ENCODE measurements at places on chromosomes 7 and 10.

DNA sequence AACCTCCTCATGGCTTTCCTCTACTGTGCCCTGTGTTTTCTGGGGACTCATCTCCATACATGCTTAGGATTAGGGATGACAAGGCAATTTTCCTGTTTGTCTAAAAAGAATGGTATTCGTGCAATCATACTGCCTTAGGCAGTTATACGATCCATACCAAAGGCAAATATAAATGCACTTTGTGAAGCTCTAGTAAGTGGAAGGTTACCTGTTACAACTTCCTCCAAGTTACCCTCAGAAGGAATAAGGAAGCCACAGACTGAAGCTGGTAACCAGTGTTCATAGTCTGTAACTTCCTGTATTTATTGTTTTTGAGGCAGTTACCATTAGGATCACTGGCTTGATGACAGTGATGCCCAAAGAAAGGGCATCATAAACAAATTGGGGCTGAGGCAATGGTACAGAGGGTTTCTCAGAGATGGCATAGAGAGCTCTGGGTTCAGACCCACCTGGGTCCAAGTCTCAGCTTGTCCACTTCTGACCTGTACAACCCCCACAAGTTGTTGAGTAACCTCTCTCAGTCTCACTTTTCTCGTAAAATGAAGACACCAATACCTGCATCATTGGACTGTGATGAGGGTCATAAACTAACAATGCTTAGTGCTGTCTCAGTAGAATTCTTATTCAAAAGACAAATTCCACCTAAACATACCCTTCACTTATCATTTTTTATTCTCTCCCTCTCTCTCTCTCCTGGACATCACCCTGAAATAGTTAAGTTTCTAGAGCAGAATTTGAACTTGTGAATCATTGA is 138.2 kb downstream of the ELMO1 start:
- DNase-seq, result no peak

GRCh38 chr10:132508581-132509443 is 28.8 kb upstream of the INPP5A start:
- peak; percentile 22 for DNase-seq

DNA sequence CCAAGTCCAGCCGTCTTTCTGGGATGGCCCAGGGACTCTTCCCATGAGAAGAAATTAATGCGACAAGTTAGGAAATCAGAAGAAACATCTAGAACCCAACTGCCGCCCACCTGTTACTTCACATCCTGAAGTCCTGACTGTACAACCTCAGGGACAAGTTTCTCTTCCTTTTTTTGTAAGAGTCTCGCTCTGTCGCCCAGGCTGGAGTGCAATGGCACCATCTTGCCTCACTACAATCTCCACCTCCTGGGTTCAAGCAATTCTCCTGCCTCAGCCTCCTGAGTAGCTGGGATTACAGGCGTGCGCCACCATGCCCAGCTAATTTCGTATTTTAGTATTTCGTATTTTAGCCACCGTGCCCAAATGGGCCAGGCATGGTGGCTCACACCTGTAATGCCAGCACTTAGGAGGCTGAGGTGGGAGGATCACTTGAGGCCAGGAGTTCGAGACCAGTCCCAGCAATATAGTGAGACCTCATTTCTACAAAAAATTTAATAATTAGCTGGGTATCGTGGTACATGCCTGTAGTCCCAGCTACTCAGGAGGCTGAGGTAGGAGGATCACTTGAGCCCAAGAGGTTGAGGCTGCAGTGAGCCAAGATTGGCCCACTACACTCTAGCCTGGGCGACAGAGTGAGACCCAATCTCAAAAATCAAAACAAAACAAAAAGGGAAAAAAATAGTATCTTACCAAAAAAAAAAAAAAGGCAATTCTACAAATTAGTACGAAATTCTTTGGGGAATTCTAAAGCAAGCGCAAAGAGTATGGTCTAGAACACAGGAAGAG is 20.8 kb downstream of the LAT2 start:
- no peak for DNase-seq

DNA sequence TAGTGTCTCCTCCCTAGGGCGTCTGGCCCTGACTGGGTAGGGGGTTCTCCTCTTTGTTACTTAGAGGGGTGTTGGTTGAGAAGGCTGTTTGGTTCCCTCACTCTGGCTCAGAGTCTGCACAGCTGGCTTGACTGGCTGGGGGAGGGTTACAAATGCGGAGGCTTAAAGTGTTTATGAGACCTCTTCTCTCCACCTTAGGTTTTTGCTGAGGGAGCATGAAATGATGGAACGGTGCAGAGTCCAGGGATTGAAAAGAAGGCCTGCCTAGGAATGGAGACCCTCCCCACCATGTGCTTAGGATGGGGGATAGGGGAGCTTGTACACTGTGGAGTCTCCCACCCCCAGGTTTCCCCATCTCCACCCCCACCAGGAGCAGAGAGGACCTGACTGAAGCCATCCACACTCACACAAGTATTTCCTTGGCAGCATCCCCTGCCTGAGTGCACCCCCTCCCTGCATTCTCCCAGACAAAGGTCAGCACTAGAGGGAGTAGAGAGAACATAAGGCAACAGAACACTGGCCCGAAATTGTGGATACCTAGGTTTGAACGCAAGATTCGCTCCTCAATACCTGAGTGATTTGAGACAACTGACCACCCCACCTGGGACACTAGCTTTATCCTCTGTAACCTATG is 1.7 kb upstream of the LDB1 start:
- no peak for DNase-seq

GRCh38 chr10:123327896-123328295 is 173.7 kb downstream of the BUB3 start:
- no peak for DNase-seq

- no peak for DNase-seq
Measured at GRCh38 chr7:41816111-41816510, 113.2 kb upstream of the INHBA start.

- no peak for DNase-seq
Measured at GRCh38 chr10:36188080-36188453, 546.0 kb upstream of the FZD8 start.

GRCh38 chr7:158102897-158103296 is 484.7 kb downstream of the PTPRN2 start:
- DNase-seq, result no peak

GRCh38 chr10:75304313-75304712 is 68.6 kb upstream of the COMTD1 start:
- DNase-seq, result no peak

GRCh38 chr7:83178796-83179195 is 16.1 kb upstream of the PCLO start:
- DNase-seq, result no peak

- DNase-seq, result no peak
Measured at GRCh38 chr7:38909870-38910269, 879 bp upstream of the VPS41 start.

DNA sequence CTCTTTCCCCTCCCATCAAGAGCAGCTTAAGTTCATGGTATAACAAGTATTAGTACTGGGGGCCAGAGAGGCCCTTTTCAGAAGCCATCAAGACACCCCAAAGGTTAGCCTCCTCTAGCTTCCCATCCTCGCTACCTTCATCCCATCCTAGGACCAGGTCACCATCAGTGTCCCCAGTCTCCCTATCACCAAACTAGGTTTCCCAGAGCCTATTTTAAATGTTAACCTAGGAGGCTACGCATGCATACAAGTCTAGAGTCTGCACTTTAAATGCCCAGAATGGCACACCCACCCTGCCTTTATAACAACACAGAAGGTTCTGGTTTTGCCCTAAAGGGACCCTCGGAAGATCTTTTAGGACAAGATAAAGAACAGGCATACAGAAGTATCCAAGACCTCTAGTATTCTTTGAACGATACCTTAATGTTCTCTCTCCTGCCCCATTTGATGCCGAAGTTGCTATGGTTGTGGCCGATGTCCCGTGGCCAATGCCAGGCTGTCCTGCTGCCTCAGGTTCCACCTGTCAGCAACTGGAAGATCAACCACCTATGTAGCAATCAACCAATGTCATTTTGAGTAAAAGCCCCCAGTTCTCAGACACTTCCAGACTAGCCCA is 2.2 kb downstream of the GPRIN2 start:
- no peak for DNase-seq

DNA sequence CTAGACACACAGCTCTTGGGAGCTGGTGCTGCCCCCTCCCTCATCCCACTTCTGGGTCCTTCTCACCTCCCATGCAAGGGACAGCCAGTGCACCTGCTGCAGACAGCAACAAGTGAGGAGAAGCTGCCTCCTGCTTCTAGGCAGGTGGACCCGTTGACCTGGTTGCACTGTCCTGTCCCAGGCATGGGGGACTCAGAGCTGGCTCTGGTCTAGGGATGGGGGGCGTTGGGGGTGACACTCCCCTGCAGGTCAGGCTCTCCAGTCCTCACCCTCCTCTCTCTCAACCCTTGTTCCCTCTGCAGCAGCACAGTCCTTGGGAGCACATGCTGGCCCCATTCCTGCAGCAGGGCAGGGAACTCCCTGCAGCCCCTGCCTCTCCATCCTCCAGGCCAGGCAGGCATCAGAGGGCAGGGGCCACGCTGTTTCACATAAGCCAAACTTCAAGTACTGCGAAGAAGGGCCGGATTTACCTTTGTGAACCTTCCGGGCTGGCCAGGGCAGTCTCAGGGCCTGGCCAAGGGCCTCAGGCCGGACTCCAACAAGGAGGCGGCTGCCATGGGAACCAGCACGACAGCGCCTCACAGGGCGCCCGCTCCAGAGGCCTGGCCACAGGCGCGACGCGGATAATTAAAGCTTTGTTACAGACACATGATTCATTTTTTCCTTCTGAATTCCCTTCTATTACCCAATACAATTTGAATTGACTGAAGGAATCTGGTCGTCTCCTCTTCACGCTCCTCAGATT is 48.5 kb downstream of the RASGEF1A start:
- DNase-seq, result no peak

GRCh38 chr7:22653951-22654350 is 73.0 kb upstream of the IL6 start:
- DNase-seq, result no peak

DNA sequence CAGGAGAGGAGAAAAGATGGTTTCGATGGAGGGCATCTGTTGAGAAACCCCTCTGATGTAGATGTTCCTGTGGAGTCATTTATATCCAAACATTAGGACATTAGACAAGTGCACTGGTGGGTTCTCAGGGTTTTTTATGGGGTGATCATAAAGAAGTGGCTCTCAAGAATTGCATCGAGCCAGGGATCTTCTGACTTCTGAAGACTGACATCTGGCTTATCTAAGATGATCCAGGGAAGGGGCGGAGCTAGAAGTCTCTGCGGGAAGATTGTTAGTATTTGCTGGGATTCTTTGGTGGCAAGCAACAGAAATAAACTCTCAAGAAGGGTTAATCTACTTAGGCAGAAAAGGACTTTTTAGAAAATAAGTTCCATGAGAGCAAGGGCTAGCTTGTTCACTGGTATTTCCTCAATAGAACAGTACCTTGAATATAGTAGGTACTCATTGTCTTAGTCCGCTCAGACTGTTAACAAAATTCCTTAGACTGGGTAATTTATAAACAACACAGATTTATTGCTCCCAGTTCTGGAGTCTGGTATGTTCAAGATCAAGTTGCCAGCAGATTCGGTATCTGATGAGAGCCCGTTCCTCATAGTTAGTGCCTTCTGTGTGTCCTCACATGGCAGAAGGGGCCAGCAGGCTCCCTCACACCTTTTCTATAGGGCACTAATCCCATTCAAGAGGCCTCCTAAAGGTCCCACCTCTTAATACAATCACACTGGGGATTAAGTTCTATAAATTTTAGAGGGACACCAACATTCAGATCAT is 28.5 kb upstream of the SYPL1 start:
- no peak for DNase-seq

DNA sequence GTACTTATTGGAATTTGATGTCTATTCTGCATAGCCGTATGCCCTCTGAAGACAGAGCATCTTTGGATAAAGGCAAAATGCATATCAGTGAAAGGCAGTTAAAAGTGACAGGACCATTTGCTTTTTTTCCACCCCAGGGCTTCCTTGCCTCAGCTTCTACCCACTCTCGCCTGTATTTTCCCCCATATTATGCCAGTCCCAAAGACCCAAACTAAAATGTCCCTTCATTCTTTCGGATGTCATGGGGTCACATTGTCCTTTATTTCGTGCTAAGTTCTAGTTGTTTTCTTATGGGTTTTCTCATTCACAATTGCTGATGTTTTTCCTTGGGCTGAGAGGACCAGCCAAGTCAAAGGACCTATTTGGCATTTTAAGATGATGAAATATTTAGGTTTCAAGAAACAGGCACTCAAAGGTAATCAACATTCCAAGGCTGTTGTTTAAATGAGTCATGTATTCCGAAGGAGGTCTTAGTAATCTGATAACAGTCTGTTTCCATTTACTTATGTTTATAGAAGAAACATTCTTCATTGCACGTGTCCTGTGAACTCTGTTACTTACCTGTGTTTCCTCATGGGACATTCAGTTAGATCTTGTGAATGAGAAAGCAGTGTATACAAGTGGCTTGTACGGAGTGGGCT is 74.1 kb downstream of the DNAH11 start:
- peak; percentile 72 for DNase-seq

- DNase-seq, result peak; percentile 70
Measured at GRCh38 chr10:117496616-117497028, 45.9 kb upstream of the EMX2 start.

DNA sequence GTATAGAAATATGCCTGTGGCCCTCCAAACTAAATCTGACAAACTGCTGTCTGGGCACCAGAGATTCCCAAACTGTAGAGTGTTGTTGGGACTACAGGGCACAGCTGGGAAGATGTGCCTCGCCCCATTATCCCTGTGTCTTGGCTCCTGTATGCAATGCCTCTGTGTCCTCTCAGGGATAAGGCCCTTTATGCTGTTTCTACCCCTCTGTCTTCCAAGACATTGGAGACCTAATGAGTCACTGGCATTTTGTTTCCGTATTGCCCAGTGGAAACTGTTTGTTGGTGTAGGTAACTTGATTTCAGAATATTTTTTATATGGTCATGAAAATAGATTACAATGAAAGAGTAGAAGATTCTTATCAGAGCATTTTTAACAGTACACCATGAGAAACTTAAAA is 183.2 kb downstream of the GLI3 start:
- DNase-seq, result no peak

DNA sequence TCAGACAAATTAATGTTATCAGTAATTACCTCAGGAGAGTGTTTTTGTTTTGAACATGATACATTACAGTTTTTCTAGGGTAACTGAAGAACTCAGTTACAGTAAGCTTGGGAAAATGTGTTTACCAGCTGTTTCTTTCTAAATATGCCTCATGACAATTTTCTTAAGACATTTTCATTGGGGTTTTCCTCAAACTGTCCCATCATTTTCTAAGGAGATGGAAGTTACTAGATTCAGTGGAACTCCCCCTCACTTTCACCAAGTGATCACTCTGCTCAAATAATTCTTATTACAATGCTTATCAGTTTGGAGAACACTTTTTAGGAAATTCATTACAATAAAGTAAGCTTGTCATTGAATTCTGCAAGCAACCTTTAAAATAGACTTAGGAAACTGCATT is 6.4 kb upstream of the SPAG6 start:
- no peak for DNase-seq

DNA sequence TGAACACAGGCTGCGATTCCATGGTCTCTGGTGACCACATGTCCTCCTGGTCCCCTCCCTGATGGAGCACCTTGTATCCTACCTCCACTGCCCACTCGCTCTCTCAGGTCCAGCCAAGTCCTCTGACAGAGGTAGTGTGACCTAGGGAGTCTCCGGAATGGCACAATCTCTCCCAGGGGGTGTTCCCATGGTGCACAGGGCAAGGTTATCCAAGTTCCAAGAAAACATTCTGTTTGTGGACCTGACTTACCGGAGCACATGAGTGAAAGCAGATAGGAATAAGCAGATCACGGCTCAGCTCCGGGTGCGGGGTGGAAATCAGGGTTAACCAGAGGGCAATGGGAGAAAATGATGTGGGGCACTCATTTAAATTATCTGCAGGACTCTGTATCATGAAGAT is 45.8 kb upstream of the INSIG1 start:
- DNase-seq, result no peak

- DNase-seq, result no peak
Measured at GRCh38 chr7:25953859-25954258, 198.1 kb upstream of the NFE2L3 start.

GRCh38 chr10:70915806-70916205 is 27.4 kb upstream of the PCBD1 start:
- DNase-seq, result no peak
